ENCODE measurements at places on chromosomes 16 and 17. TPM values are rescaled to one million over a fixed set of nuclear protein-coding genes. Genes with fewer than 3 reads are reported as not detected.

MYL11 gene
- not detected for total RNA-seq

PDILT gene
- total RNA-seq: not detected

OR4D1 gene
- total RNA-seq: not detected

CLEC3A gene
- 0.27 TPM for total RNA-seq

KRTAP1-1 gene
- total RNA-seq: not detected

DNA sequence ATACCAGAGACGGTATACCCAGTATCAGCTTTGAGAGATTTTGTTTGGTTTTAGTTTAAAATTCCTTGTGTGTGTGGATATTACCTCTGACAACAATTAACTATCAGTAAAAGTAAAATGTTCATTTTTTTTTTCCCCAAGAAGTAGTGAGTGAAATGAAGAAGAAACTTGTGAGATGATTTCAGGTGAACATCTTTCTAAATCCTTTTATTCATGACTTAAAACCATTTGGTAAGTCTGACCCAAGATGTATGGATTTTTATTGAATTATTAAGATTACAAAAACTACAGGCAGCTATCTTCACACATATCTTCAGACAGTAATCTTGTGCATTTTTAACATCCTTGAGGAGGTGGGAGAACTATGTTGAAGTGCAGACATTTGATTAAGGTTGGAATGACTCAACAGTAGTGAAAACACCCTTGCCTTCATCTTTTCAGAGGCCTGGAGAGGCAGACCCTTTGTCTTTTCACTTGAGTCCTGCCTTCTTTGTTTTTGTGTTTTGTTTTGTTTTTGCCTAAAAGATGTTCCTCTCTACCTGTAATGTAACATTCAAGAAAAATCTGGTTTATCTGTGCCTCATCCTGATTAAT, 240.3 kb upstream of the TBX2 start:
- ATAC-seq: no peak

DNA sequence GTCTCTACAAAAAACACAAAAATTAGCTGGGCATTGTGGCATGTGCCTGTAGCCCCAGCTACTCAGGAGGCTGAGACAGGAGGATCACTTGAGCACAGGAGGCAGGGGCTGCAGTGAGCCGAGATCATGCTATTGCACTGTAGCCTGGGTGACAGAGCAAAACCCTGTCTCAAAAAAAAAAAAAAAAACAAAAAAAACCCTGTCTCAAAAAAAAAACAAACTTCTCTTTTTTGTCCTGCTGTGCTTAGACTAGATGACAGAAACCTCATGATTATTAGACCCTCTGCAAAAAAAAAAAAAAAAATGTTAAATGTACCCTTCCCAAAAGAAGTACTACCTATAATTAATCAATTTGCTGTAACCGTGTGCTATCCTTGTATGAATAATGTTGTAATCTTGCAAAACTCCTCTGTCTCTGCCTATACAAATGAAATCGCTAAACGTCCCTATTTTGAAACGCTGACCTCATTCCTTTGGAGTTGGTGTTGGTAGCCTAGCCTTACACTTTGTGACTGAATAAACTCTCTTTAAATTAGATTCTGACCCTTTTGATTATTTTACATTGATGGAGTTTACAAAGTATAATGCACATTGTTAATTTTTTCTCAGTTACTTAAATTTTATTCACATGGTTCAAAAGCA, 13.6 kb upstream of the DHRS7B start:
- no peak for ATAC-seq

DNA sequence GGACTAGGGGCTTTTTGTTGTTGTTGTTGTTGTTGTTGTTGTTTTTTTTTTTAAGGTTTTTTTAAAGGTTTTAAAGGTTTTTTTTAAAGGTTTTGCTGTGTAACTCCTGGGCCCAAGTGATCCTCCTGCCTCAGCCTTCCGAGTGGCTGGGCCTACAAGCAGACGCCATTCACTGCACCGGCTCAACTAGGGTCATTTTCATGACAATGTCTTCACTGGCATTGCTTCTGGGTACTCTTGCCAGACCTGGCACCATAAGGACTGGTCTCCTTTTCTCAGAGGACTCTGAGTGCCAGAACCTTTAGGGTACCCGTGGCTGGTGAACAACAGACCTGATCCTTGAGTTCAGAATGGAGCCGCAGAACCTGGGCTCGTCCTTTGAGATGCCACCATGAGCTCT, 20.4 kb downstream of the POLR3E start:
- no peak for ATAC-seq

- no peak for ATAC-seq
Measured at GRCh38 chr17:2936771-2937321, 126.6 kb downstream of the OR1D5 start.

DNA sequence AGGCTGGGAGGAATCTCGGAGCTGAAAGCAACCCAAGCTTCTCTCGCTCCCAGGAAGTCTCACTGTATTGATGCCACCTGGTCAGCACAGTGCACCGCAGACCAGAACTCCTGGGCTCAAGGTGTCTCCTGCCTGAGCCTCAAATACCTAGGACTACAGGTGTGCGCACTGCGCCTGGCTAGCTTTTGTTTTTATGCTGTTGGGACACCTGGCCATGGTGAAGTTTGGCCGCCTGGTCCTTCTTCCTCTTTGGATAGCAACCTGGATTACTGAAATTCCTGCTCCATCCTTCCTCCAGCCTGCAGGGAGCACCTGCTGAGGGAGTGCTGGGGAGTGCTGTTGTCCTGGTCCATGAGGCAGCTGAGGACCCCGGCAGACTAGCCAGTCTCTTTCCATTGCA, 56.6 kb downstream of the COTL1 start:
- no peak for ATAC-seq

DNA sequence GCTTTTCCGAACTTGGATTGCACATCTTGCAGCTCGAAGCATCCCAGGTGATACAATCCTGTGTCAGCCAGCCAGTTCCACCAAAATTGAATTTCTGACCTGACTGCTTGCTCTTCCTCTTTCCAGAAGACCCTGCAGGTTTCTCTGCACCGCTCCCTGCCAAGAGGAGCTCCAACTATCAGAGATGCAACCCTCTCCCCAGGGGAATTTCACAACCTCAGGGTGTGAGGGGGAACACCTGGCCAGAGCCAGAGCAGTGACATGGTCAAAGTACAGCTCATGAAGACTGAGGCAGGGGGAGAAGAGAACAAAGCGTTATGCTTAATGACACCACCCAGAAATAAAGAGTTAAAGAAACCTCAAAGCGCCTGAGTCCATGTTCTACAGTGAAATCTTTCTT, 25.0 kb downstream of the ZNF423 start:
- no peak for ATAC-seq

DNA sequence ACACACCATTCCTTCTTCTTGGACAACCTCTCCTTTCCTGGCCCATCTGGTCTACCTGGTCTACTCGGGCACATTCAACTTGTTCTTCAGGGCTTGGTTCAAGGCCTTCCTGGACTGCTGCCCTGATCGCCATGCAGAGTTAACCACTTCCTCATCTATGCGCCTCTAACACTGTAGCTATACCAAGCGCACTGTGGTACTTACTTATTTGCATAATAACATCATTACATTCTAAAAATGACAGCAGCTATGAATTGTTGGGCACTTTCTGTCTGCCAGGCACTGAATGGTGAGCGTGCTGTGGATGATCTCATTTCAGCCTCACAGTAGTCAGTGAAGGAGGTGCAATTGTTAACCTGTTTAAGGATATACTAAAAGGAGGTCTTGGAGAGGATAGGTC, 66.9 kb upstream of the SDK2 start:
- no peak for ATAC-seq

Data from gastroesophageal sphincter (tissue), 4 donors.